Neural progenitor cell (in vitro differentiated cells): ENCODE measurements at places on chromosomes 11 and 22.

- no peak overlapping the region for H3K4me3 ChIP-seq
- no peaks in the 10 kb centered on the region for H3K36me3 ChIP-seq
- no peaks in the 10 kb centered on the region for H3K27me3 ChIP-seq
Observed at GRCh38 chr22:43474161-43475101, 62.6 kb downstream of the MPPED1 start.

- H3K4me3 ChIP-seq, result no peak overlapping the region
- no peak for DNase-seq
- no peaks in the 10 kb centered on the region for H3K4me1 ChIP-seq
- no peaks in the 10 kb centered on the region for H3K36me3 ChIP-seq
- no peak overlapping the region for H3K27ac ChIP-seq
Observed at GRCh38 chr11:133078012-133078411, 454.3 kb downstream of the OPCML start.

GRCh38 chr11:2912498-2912897, 16.7 kb downstream of the PHLDA2 start:
- no peaks in the 10 kb centered on the region for H3K36me3 ChIP-seq
- H3K27me3 ChIP-seq, result no peaks in the 10 kb centered on the region
- H3K27ac ChIP-seq, result no peak overlapping the region
- no peak overlapping the region for H3K4me3 ChIP-seq
- DNase-seq, result no peak

DNA sequence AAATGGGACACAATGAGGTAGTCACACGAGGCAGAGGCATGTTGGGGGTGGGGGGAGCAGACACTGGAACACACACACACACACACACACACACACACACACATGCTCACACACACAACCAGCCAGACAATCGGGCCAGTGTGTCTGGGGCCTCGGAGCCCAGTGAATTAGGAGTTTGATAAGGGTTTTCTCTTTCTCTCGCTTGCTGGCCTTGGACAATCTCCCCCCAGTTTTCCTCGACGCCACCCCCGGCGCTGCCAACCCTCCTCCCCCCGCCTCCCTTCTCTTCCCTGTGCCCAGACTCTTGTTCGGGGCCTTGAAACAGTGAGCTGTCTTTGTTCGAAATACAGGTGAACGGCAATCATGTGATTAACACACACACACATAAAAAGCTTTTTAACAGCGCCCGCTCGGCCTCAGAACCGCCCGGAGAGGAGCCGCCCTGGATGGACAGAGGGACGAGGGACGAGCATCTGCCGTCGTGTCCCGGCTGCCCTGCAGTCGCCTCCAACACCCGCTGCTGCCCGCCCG, 1.5 kb upstream of the SOX10 start:
- no peak for DNase-seq
- H3K4me1 ChIP-seq, result peaks cover 25% of the 10 kb centered on the region
- no peak overlapping the region for H3K4me3 ChIP-seq
- peaks cover 31% of the 10 kb centered on the region for H3K27me3 ChIP-seq
- no peak overlapping the region for H3K27ac ChIP-seq

DNA sequence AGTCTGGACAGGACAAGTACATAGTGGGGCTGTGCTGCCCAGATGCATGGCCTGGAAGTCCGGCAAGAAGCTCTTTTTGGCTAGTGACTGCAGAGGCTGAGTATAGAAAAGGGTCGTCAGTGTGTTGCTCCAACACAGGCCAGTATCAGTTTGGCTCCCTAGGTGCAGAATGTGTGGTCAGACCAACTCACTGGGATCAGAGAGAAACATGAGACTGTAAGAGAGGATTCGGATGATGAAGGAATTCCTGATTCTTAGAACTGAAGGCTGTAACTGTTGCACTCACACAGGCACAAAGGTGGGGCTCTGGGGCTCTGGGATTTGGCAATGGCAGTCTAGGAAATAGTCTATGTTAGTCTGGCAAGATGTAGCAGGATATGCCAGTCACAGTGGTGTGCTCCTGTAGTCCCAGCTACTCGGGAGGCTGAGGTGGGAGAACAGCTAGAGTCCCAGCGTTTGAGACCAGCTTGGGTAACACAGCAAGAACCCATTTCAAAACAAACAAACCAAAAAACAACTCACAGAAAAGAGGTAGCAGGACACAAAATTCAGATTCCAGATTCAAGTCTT, 11.1 kb upstream of the UPB1 start:
- no peak overlapping the region for H3K4me3 ChIP-seq
- no peaks in the 10 kb centered on the region for H3K36me3 ChIP-seq
- no peak overlapping the region for H3K27ac ChIP-seq
- H3K4me1 ChIP-seq, result no peaks in the 10 kb centered on the region
- no peaks in the 10 kb centered on the region for H3K27me3 ChIP-seq

DNA sequence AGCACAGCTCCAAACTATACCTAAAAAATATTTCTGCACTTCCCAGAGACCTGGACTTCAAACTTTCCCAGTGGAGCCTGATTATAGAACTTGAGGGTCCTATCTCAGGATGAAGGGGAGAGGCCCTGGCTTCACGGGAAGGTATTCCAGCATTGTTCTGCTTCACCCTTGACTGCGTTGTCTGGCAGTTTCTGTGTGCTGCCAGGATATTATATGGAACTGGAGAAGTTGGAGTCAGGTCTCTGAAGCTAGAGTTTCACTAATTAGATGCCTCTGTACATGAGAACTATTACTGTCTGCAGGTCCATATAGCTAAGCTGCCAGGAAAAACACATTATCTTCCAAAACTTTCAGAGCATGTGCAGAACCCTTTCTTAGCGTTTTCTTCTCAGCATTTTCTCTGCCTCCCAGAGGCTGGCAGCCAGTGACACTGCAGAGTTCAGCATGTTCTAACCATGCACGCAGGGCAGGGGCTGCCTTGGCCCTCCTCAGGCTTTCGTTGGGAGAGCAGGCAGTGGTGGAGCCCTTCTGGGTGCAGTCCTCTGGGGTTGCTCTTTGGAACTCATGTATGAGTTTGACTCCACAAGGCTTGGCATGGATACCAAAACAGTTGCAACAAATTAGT, 99.3 kb downstream of the CWC15 start:
- H3K36me3 ChIP-seq, result peaks cover 5% of the 10 kb centered on the region
- no peak overlapping the region for H3K4me3 ChIP-seq
- no peaks in the 10 kb centered on the region for H3K4me1 ChIP-seq
- H3K27ac ChIP-seq, result no peak overlapping the region
- no peaks in the 10 kb centered on the region for H3K27me3 ChIP-seq
- no peak for DNase-seq

DNA sequence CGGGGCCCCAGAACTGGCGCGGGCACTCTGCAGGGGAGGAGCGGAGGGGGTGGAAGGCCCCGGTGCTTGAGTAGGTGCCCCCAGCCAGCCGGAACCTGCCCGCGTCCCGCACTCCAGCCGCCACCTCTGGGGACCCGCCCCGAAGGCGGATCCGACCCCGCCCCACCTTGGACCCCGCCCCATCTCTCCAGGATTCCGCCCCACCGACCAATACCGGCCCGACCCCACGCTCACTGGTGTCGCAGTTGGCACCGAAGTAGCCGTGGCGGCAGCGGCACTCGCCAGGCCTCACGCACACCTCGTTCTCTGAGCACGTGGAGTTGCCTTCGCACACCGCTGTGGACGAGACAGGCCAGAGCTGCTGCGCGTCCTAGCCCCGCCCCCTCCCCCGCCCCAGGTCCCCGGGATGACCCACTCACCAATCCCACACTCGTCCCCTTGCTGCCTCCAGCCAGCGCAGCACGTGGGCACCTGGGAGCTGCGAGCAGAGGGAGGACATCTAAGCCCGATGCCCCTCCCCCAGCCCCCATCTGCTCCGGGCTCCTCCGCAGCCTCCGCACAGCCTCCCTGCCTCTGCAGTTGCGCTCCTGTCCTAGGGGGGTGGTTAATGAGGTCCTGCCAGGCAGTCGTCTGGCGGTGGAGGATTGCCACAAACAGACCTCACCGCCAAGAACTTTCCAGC, 6.0 kb downstream of the SCARF2 start:
- peaks cover 98% of the 10 kb centered on the region for H3K27me3 ChIP-seq
- peak overlapping the region; percentile 42 for H3K4me3 ChIP-seq
- H3K27ac ChIP-seq, result no peak overlapping the region
- H3K4me1 ChIP-seq, result no peaks in the 10 kb centered on the region

GRCh38 chr11:9250139-9250582, 15.0 kb downstream of the DENND5A start:
- peaks cover 5% of the 10 kb centered on the region for H3K4me1 ChIP-seq
- H3K27ac ChIP-seq, result peak overlapping the region; percentile 81
- H3K36me3 ChIP-seq, result no peaks in the 10 kb centered on the region
- H3K4me3 ChIP-seq, result no peak overlapping the region
- no peak for DNase-seq

- no peak for DNase-seq
- H3K27ac ChIP-seq, result no peak overlapping the region
- H3K4me3 ChIP-seq, result no peak overlapping the region
- H3K36me3 ChIP-seq, result no peaks in the 10 kb centered on the region
- H3K27me3 ChIP-seq, result no peaks in the 10 kb centered on the region
- H3K4me1 ChIP-seq, result peaks cover 42% of the 10 kb centered on the region
Observed at GRCh38 chr11:12456651-12457579, 79.5 kb downstream of the PARVA start.

DNA sequence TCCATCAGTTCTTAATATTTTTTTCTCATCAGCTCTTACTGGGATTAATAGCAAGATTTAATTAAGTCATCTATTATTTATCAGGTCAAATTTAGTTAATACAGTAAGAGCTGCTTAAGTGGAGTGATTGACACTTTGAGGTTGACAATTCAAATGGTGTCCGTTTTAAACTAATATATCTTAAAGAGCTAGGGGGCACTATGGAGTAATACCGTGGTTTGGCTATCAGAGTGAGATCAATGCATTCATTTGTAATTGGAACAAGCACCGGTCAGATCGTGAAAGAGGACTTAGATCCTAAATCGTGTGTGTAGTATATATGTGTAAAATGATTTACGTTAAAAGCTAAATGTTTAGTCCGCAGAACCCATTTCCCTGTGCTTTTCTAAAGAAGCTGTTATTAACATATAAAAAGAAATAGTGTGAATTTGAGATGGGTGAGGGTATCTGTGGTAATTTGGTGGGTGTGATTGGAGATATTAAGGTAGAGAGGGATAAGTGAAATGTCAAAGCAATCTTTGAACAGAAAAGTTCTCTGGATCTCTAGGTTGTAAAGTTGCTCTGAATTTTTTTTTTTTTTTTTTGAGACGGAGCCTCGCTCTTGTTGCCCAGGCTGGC, 2.3 kb downstream of the SIK2 start:
- no peak overlapping the region for H3K27ac ChIP-seq
- no peaks in the 10 kb centered on the region for H3K36me3 ChIP-seq
- peak; percentile 79 for DNase-seq
- peaks cover 21% of the 10 kb centered on the region for H3K27me3 ChIP-seq
- H3K4me1 ChIP-seq, result peaks cover 12% of the 10 kb centered on the region
- peak overlapping the region; percentile 83 for H3K4me3 ChIP-seq

DNA sequence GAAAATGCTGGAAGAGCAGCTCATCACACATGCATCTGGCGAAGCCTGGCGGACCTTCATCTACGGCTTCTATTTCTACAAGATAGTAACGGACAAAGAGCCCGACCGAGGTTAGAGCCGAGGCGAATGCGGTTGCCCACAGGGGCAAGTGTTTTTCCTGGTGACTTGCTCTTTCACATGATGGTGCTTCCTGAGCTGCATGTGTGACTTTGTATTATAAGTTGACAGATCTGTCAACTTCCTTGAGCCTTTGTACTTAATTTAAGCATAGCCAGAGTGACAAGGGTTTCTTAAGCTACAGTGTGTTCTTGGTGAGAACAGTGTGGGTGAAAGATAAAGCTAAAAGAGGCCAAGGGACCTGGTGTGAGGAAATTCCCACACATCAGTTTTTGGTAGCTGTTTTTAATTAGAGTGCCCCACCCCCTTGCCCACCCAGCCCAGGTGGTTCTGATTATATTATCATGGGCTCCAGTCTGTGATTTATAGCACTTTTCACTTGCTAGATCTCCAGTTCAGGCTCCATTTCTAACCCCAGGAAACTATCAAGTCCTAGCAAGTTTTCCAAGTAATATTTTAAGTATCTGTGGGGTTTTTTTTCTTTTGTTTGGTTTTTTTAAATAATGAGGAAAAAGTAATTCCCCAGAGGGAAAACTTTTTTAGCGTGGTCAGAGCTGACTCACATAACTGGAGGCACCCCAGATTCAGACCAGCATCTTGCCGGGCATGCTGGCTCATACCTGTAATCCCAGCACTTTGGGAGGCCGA, 68.0 kb upstream of the YWHAH start:
- H3K4me1 ChIP-seq, result no peaks in the 10 kb centered on the region
- H3K36me3 ChIP-seq, result no peaks in the 10 kb centered on the region
- H3K4me3 ChIP-seq, result no peak overlapping the region
- no peaks in the 10 kb centered on the region for H3K27me3 ChIP-seq

GRCh38 chr22:42174062-42174461, 43.5 kb upstream of the CYP2D6 start:
- no peak for DNase-seq
- H3K4me1 ChIP-seq, result no peaks in the 10 kb centered on the region
- H3K27me3 ChIP-seq, result no peaks in the 10 kb centered on the region
- no peaks in the 10 kb centered on the region for H3K36me3 ChIP-seq
- H3K27ac ChIP-seq, result no peak overlapping the region

- peaks cover 13% of the 10 kb centered on the region for H3K4me1 ChIP-seq
- H3K36me3 ChIP-seq, result no peaks in the 10 kb centered on the region
- H3K27ac ChIP-seq, result no peak overlapping the region
- no peak for DNase-seq
- H3K4me3 ChIP-seq, result no peak overlapping the region
Observed at GRCh38 chr11:17845431-17845881, 110.9 kb downstream of the KCNC1 start.

DNA sequence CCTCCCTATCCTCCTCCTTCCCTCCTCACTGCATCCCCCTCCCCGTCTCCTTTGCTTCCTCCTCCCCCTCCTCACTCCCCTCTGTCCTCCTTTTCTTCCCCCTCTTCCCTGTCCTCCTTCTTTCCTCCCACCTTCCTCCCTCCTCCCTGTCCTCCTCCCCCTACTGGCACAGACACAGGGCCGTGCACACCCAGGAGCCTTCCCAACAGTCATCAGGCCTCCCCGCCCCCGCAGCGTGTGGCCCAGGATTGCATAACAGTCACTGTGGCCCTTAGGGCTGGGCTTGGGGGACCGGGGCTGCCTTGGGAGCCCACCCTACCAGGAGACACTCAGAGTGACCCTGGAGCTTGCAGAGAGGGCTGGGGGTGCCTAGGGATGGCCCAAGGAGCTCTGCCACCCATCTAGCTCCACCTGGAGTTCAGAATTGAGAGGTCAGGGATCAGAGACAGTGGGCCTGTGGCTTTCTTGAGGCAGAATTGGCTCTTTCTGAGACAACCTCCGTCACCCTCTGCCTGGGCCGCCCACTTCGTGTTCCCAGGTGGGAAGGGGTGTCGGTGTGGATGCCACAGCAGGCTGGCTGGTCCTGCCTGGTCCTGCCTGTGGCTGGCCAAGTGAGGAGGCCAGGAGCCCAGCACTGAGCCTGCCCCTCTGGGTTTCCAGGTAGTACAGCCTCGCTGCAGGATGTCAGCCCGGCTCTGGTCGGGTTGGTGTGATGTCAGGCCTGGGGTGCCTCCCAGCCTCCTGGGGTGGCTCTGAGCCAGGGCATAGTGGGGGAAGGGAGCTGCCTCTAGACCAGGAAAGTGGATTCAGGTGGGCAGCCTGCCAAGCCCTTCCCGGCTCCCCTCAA, 1.6 kb downstream of the SPI1 start:
- H3K4me1 ChIP-seq, result no peaks in the 10 kb centered on the region
- H3K36me3 ChIP-seq, result no peaks in the 10 kb centered on the region
- DNase-seq, result no peak
- H3K4me3 ChIP-seq, result no peak overlapping the region
